ENCODE measurements at places on chromosomes 6 and 20.

- no peak for DNase-seq
Observed at GRCh38 chr20:50344232-50345071, 153.8 kb downstream of the CEBPB start.

DNA sequence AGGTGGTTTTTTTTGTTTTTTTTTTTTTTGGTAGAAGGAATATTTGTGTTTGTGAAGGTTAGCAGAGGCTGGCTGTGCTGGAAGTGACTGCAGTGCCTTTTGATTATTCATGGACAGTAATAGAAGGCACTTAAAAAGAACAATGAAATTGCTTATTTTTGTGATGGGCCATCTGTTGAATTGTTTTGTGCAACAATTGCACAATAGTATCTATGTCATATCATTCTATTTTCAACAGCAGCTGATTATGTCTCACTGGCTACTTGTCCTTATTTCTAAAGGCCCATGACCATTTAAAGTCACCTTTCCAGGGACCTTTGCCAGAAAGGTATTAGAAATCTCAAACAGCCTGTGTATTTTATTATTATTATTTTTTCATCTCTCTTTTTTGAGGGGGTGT, 70.6 kb downstream of the AFG1L start:
- peak; percentile 12 for DNase-seq

GRCh38 chr20:23114018-23114417, 27.9 kb upstream of the CD93 start:
- DNase-seq: no peak

DNA sequence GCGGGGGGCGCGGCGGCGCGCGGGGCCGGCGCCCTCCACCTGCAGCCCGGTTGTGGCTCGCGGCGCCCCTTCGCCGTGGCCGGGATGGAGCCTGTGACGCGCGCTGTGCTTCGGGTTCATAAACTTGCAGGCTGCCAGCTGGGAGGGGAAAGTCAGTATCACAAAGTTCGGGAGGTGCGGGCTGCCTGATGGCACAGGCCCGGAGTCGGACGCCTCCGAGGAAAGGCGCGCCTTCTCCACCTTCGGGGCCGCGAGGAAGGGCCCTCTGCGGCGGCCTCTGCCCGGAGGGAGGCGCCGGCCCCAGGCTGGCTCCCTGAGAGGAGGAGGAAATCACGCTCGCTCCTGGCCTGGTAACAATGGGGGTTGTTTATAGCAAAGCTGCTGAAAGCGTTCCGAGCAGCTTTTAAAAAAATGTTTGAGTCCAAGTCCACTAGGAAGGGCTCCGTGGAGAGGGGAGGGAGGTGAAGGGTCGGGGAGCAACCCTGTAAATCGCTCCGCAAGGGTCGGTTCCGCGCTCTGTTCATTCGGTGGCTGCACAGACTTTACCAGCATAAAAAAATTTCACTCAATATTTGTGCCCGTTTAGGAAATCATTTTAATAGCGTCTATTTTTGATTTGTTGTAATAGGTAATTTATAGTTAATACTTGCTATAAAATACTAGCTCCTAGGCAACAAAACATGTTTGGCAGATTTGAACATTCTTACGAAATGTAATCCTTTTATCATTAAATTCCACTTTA, 1.0 kb downstream of the AFDN start:
- DNase-seq: peak; percentile 63

DNA sequence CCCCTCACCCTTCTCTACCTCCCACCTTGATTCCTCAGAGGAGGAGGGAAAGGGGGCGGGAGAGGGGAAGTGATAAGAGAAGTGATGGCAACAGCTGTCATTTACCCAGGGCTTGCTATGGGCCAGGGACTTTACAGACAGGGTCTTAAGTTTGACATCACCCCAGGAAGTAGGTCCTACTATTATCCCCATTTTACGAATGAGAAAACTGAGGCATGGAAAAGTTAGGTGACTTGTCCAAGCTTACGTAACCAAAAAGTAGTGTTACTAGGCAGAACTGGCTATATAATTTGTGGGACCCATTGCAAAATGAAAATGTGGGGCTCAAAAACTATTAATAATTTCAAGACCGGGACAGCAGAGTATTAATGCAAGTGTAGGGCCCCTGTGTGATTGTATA, 10.5 kb upstream of the FANCE start:
- DNase-seq: no peak

Measured in midbrain (tissue), 1 donor.